ENCODE measurements at places on chromosomes 7 and 10. TPM values are rescaled to one million over a fixed set of nuclear protein-coding genes. Genes with fewer than 3 reads are reported as not detected.

The OR2A42 gene
- total RNA-seq: not detected

The SNX10 gene
- 42.1 TPM for total RNA-seq

The AHCYL2 gene
- 11.1 TPM for total RNA-seq

The NHLRC2 gene
- 23.6 TPM for total RNA-seq

The RAB19 gene
- total RNA-seq: 23.0 TPM

The TAS2R5 gene
- total RNA-seq: 1.0 TPM

The ADRA2A gene
- total RNA-seq: not detected

The RHOBTB1 gene
- 0.69 TPM for total RNA-seq

The VSTM2A gene
- not detected for total RNA-seq

The CCDC172 gene
- not detected for total RNA-seq

The MCM10 gene
- total RNA-seq: 112 TPM

The KLF14 gene
- not detected for total RNA-seq

- H3K36me3 ChIP-seq: no peaks in the 10 kb centered on the region
- no peak for DNase-seq
- H3K27me3 ChIP-seq: peaks cover 21% of the 10 kb centered on the region
- H3K27ac ChIP-seq: no peak overlapping the region
- peaks cover 9% of the 10 kb centered on the region for H3K4me1 ChIP-seq
- H3K4me3 ChIP-seq: no peak overlapping the region
These were observed 115.9 kb upstream of the NFE2L3 start for GRCh38 chr7:26036092-26036491.

DNA sequence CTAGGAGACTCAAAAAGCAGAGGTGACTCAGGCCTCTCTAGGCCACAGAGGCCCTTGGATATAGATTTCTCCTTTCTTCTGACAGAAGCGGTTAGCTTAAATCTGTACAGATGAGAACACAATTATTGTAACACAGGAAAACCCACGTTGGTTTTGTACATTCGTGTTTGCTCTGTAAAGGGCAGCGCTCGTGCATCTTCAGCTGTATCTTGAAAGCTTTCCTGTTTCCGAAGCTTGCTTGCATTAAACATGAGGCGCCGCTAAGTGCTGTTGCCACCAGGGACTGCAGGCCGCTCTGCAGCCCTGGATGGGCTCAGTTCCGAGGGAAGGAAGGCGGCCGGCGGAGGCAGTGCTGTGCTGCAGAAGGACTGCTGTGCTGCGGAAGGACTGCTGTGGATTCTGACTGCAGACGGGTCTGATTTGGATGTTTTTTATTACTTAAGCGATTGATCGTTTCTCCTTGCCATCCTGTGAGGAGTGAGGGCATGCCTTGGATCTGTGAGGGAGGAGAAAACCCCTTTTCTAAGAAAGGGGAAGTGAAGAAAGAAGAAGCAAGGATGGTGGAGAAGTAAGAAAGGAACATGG lies 53.3 kb downstream of the FHIP2A start:
- peak overlapping the region; percentile 60 for H3K4me3 ChIP-seq
- DNase-seq: peak; percentile 68
- peaks cover 38% of the 10 kb centered on the region for H3K27me3 ChIP-seq
- no peak overlapping the region for H3K27ac ChIP-seq
- no peaks in the 10 kb centered on the region for H3K36me3 ChIP-seq
- peaks cover 24% of the 10 kb centered on the region for H3K4me1 ChIP-seq

DNA sequence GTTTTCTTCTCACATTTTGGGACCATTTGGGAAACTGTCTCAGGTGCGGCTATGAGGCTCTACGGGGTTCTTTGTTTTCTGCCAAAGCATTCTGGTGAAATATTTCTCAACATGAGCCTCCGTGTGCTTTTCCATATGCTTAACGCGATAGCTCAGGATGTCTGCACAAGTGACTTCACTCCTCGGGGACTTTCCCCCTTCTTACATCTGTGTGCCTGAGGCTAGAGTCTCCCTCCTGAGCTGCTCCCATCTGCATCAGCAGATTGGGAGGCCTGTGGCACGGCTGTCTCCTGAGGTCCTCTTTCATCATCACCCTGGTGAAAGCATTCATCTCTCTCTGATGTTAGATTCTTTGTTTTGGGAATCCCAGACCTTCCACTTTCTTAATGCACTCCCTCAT lies 1190.9 kb downstream of the TYW1 start:
- H3K36me3 ChIP-seq: no peaks in the 10 kb centered on the region
- no peaks in the 10 kb centered on the region for H3K27me3 ChIP-seq
- H3K4me3 ChIP-seq: no peak overlapping the region
- H3K27ac ChIP-seq: no peak overlapping the region
- no peak for DNase-seq
- H3K4me1 ChIP-seq: no peaks in the 10 kb centered on the region

- peak; percentile 58 for DNase-seq
- H3K36me3 ChIP-seq: no peaks in the 10 kb centered on the region
- H3K4me1 ChIP-seq: no peaks in the 10 kb centered on the region
- H3K27ac ChIP-seq: no peak overlapping the region
- peaks cover 19% of the 10 kb centered on the region for H3K27me3 ChIP-seq
- H3K4me3 ChIP-seq: no peak overlapping the region
These were observed 104.5 kb downstream of the GRID1 start for GRCh38 chr10:86261941-86262687.

DNA sequence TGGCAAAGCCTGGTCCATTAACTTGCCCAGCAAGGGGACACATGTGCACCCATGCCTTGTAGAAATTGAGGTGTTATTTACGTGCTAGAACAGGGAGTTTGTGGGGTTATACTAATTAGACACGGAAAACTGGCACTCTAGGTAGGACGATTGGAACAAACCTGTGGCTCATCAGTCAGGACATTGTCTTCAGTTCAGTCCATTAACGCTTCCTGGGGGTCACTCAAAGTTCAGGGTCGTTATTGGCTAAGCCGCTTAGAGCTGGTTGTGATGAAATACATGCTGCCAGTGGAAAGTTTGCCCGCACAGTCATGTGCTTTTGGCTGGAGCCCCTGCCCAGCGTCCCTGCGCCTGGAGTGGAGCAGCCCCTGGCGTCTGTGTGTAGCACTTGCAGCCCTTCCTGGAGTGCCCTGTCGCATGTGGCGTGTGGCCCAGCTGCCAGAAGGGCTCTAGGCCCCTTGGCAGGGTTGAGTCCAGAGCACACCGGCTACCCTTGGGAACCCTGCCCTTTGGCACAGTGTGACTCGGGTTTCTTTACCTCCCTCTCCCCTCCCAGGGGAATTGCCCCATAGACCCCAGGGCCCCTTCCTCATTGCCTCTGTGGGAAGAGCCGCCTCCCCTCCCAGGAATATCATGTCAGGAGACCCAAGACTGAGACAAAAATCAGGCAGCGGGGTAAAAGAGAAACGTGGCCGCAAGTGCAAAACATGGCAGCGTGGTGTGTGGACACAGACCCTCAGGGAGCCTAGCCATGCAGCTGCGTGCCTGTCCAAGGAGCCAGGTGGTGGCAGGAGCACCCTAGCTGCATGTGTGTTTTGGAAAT lies 9.8 kb downstream of the ZNF775 start:
- no peak for DNase-seq
- no peak overlapping the region for H3K27ac ChIP-seq
- H3K27me3 ChIP-seq: no peaks in the 10 kb centered on the region
- H3K36me3 ChIP-seq: peaks cover 14% of the 10 kb centered on the region

- no peak for DNase-seq
- H3K4me1 ChIP-seq: no peaks in the 10 kb centered on the region
- no peak overlapping the region for H3K27ac ChIP-seq
- H3K27me3 ChIP-seq: no peaks in the 10 kb centered on the region
These were observed 42.7 kb upstream of the RSBN1L start for GRCh38 chr7:77653572-77653971.

GRCh38 chr10:130472236-130472635 lies 336.0 kb downstream of the GLRX3 start:
- H3K4me1 ChIP-seq: no peaks in the 10 kb centered on the region
- H3K4me3 ChIP-seq: no peak overlapping the region
- H3K36me3 ChIP-seq: no peaks in the 10 kb centered on the region

DNA sequence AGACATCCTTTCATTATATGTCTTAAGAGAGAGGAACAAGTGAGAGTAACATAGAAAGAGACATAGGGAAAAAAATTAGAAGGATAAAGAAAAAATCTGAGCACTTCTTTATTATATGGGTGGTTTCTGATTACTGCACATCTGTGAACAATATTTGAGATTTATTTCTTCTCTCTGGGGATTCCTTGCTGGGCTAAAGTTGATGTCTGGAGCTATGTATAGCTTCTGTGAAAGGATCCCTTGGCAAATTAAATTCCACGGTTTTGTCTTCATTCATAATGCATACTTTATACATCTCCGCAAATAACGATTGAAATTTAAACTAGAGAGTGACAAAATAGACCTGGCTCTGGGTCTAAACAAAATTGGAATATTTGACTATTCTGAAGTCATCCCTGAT lies 232.2 kb upstream of the CTBP2 start:
- no peak overlapping the region for H3K27ac ChIP-seq
- H3K27me3 ChIP-seq: no peaks in the 10 kb centered on the region
- H3K4me1 ChIP-seq: no peaks in the 10 kb centered on the region

DNA sequence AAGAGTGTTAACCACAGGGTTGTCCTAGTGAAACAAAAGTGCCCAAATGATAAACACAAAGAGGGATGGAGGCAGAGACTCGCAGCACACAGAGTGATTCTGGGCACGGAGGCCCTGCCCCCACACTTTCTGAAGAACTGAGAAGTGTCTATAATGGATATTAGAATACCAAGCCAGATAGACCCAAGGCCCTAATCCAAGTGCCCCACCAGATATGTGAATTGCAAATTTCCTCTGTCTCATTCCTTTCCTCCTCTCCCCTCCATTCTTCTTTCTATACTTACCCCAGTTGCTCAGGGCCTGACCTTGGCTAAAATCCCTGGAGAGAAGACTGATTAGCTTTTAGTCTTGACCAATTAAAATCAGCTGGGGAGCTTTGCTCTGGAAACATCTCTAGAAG lies 106.8 kb upstream of the AOAH start:
- no peak overlapping the region for H3K4me3 ChIP-seq
- peaks cover 7% of the 10 kb centered on the region for H3K36me3 ChIP-seq
- DNase-seq: no peak
- no peaks in the 10 kb centered on the region for H3K4me1 ChIP-seq

- H3K4me1 ChIP-seq: no peaks in the 10 kb centered on the region
- peaks cover 2% of the 10 kb centered on the region for H3K27me3 ChIP-seq
- no peak overlapping the region for H3K4me3 ChIP-seq
- no peak overlapping the region for H3K27ac ChIP-seq
These were observed 38.0 kb downstream of the EGFR start for GRCh38 chr7:55056577-55057480.

- peaks cover 5% of the 10 kb centered on the region for H3K27me3 ChIP-seq
- H3K4me3 ChIP-seq: no peak overlapping the region
- no peak overlapping the region for H3K27ac ChIP-seq
- no peaks in the 10 kb centered on the region for H3K4me1 ChIP-seq
These were observed 57.6 kb upstream of the SLC35B4 start for GRCh38 chr7:134374291-134374690.

- DNase-seq: no peak
- H3K4me3 ChIP-seq: no peak overlapping the region
- H3K36me3 ChIP-seq: no peaks in the 10 kb centered on the region
These were observed 10.9 kb downstream of the PDK4 start for GRCh38 chr7:95585426-95585789.

DNA sequence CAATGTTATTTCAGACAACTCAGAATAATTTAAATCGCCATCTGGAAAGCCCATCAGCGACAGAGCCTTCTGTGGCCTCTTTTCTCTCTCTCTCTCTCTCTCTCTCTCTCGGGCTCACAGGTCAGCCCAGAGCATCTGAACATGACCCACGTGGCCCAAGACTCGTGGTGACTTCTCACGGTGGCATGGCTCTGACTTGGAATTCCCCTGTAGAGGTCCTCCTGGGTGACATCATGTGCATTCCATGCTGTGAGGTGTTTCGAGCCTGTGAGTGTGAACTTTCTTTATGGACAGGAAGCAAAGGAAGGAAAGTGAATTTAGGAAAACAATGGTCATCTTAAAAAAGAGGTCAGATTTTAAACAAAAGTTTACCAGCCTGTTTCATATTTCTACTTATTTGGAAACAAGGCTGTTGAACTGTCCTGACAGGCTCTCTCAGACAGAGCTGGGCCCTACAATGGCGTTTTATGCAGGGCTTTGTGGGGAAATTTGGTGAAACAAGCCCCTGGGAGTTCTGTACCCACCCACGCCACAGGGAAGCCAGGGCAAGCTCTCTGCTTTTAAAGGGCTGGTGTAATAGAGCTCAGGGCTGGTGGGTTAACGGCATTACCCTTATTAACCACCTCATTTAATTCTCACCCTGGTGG lies 359.7 kb upstream of the ZNF32 start:
- H3K4me3 ChIP-seq: no peak overlapping the region
- DNase-seq: peak; percentile 33
- peaks cover 5% of the 10 kb centered on the region for H3K4me1 ChIP-seq

DNA sequence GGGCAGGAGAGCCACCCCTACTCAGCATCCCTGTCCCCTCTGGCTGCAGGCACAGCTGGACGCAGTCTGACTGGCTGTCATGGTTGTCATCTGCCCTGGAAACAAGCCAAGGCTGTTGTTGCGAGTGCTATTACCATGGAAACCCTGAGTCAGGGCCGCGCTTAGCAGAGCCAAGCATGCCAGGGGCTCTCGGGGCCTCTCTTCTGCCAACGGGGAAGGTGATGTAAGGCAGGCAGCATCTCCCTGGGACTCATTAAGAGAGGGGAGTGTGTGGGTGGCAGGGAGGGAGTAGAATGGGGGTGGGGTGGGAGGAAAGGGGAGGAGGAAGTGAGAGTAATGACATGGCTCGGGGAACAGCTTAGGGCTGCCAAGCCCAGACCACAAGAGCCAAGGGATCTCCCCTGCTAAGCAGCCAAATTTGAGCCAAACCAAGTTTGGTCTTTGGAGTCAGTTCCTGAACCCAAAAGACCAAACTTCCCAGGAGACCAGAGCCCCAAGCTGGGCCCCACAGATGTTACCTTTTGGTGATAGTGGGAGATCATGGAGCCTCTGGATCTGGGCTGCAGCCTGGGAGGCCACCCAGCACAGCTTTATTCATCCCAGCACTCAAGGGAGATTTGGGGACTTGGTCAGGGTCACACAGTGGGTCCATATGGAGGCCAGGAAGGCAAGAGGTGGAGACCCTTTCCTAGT lies 67.6 kb downstream of the TMEM130 start:
- no peaks in the 10 kb centered on the region for H3K36me3 ChIP-seq
- H3K27me3 ChIP-seq: no peaks in the 10 kb centered on the region
- DNase-seq: no peak
- no peak overlapping the region for H3K4me3 ChIP-seq
- no peak overlapping the region for H3K27ac ChIP-seq
- no peaks in the 10 kb centered on the region for H3K4me1 ChIP-seq

GRCh38 chr7:80725181-80725611 lies 86.8 kb downstream of the CD36 start:
- H3K27me3 ChIP-seq: no peaks in the 10 kb centered on the region
- no peaks in the 10 kb centered on the region for H3K4me1 ChIP-seq
- no peak overlapping the region for H3K4me3 ChIP-seq
- no peak for DNase-seq
- H3K36me3 ChIP-seq: no peaks in the 10 kb centered on the region
- no peak overlapping the region for H3K27ac ChIP-seq

GRCh38 chr10:101793526-101793925 lies 10.3 kb upstream of the NPM3 start:
- no peak overlapping the region for H3K4me3 ChIP-seq
- no peak for DNase-seq
- H3K27me3 ChIP-seq: no peaks in the 10 kb centered on the region
- no peak overlapping the region for H3K27ac ChIP-seq
- H3K36me3 ChIP-seq: peaks cover 63% of the 10 kb centered on the region
